ENCODE measurements at places on chromosomes 11 and 22.

- DNase-seq: no peak
Measured at GRCh38 chr11:2812371-2812991, 73.1 kb downstream of the CDKN1C start.

DNA sequence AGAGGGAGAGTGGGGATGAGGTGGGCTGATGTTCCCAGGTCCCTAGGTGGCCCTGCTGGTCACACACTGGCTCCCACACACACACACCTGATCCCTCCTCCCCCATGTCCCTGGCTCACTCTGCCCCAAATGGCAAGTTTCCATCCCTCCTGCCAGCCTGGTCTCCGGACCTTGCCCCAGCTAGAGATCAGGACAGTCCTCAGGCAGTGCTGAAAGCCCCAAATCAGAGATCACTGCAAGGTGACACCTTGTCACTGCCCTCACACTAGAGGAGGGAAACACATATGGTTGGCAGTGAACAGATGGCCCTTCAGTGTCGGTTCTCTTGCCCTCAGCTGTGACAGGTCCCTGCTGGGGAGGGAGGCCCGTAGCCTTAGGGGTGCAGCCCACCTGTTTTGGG lies 7.6 kb downstream of the TMPRSS5 start:
- no peak for DNase-seq

GRCh38 chr11:107991868-107992414 lies 16.8 kb upstream of the CUL5 start:
- DNase-seq: peak; percentile 64

DNA sequence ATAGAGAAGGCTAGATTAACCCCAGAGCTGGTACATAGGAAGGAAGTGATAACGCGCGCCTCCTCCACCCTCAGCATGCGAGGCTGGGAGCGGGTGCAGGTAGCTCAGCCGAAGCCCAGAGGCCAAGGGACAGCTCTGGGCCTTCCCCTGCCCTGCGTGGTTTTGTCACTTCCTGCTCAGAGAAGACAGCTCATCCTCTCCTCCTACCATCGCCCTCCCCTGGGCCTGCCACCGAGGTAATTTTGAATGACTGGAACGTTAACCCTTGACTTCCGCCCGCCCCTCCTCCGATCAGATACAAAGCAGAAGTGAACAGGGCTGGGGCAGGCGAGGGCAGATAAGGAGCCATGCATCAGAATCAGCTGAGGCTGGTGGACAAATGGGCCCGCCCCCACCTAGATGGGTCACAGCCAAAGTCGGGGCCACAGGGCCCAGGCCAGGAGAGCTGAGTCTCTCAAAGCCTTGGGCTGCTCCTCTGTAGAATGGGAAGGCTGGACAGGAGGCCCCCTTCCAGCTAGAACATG lies 1.6 kb downstream of the RAC2 start:
- no peak for DNase-seq

DNA sequence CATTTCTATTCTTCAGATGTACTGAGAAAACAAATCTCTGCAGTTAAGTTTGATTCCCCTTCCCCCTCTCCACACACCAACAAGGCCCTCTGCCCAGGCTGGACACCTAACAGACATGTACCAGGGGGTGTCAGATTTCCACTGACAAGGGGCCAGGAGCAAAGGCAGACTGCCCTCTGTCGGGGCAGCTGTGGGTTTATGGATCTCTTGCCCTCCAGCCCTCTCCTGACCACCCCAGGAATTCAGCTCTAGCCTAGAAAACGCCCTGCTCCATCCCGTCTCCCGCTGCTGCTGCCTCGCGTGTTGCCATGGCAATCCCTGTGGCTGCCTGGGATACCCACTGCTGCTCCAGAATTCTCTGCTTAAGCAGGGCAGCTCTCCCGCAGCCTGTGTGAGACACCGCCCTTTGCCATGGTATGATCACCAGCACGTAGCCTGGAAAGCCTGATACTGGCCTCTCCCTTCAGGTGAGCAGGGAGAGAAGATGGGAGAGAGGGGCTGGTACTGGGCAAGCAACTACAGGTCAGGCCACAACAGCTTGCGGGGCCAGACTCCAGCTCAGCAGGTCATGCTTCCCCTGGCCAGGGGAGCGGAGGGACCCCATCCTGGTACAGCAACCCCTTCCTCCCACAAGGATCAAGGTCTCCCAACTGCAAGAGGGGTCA lies 41.6 kb downstream of the BUD13 start:
- no peak for DNase-seq

- DNase-seq: no peak
Measured at GRCh38 chr11:76391811-76392475, 10.8 kb downstream of the GVQW3 start.
